ENCODE measurements at places on chromosomes 7 and 10.

- DNase-seq, result no peak
Observed at GRCh38 chr7:157079116-157079515, 59.6 kb upstream of the UBE3C start.

DNA sequence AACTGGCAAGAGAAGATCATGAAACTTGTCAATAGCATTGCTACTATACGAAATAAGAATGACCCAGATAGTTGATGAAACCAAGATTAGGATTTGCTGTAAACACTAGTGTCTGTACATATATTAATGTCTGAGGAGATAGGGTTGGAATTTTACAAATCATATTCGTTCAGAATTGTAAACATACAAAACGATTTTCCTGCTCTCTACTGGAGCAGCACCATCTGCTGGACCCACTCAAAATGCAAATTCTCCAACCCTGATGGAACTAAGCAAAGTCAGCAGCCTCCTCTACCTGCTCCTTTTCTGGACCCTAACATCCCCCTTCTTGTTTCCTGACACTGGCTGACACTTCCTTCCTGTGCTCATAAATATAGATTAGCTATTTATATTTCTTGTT, 29.4 kb upstream of the SGMS1 start:
- no peak for DNase-seq

GRCh38 chr10:43057231-43057711, 19.6 kb upstream of the RET start:
- DNase-seq, result no peak

DNA sequence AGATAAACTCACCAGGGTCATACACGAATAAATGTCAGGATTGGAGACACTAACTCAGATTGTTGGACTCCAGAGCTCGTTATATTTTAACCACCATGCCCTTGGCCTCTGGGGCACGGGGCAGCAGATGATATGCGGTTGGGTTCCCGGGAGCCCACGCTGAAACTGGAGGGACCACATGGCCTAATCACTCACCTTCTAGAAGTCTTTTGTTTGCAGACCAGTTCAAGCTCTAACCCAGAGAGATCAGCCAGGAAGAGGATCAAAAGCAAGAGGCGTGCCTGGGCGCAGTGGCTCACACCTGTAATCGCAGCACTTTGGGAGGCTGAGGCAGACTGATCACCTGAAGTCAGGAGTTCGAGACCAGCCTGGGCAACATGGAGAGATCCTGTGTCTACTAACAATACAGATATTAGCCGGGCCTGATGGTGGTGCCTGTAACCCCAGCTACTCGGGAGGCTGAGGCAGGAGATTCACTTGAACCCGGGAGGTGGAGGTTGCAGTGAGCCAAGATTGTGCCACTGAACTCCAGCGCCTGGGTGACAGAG, 42.6 kb upstream of the ECHDC3 start:
- no peak for DNase-seq

GRCh38 chr10:70920519-70920918, 32.2 kb upstream of the PCBD1 start:
- DNase-seq, result no peak

GRCh38 chr7:120799147-120799546, 58.8 kb downstream of the TSPAN12 start:
- no peak for DNase-seq

DNA sequence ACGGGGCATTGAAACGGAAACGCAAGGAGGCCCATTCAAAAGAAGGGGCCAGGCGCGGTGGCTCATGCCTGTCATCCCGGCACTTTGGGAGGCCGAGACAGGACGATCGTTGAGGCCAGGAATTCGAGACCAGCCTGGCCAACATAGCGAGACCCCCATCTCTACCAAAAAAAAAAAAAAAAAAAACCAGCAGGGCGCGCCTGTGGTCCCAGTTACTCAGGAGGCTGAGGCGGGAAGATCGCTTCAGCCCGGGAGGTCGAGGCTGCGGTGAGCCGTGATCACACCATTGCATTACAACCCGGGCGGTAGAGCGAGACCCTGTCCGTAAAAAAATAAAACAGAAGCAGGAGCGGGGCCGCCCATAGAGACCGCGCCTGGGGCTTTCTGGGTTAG, 396 bp downstream of the PSMG3 start:
- DNase-seq, result no peak

Data from activated T-helper 1 cell treated with anti-CD3 and anti-CD28 coated beads, Interleukin-2, amount 50 U/mL, for 16 hours (primary cell).